ENCODE measurements at places on chromosomes 11 and 22.
A peak's percentile ranks its signal among the peaks of the same experiment; 100 is the strongest.

- DNase-seq = no peak
Measured at GRCh38 chr11:69892237-69892985, 73.2 kb upstream of the FGF3 start.

GRCh38 chr11:103067118-103067517 is 24.8 kb downstream of the DCUN1D5 start:
- no peak for DNase-seq

- no peak for DNase-seq
Measured at GRCh38 chr11:118415739-118416068, 14.3 kb downstream of the ATP5MG start.

DNA sequence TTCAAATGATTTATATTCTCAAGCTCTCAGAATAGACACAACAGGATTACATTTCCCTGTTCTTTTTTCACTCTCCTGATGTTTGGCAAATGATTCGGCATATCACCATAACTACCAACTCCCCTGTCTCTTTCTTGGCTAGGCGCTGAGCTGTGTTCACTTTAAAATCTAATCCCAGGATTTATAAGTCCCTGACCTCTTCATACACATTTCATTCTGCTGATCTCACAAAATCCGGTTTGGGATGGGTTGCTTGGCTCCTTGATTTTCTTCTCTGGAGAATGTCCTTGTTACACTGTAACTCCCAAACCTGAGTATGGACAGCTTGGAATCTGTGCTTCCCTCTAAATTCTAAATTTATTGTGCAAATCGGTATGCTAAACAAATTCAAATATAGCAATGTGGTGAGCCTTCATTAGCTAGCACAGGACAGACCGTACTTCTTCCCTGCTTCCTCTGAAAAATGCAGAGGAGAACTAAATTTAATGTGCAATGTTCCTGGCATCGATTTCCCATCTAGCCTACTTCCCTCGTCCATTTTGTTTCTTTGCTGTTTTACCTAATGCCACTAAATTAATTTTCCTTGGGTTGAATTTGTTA is 858.5 kb upstream of the FAT3 start:
- no peak for DNase-seq

DNA sequence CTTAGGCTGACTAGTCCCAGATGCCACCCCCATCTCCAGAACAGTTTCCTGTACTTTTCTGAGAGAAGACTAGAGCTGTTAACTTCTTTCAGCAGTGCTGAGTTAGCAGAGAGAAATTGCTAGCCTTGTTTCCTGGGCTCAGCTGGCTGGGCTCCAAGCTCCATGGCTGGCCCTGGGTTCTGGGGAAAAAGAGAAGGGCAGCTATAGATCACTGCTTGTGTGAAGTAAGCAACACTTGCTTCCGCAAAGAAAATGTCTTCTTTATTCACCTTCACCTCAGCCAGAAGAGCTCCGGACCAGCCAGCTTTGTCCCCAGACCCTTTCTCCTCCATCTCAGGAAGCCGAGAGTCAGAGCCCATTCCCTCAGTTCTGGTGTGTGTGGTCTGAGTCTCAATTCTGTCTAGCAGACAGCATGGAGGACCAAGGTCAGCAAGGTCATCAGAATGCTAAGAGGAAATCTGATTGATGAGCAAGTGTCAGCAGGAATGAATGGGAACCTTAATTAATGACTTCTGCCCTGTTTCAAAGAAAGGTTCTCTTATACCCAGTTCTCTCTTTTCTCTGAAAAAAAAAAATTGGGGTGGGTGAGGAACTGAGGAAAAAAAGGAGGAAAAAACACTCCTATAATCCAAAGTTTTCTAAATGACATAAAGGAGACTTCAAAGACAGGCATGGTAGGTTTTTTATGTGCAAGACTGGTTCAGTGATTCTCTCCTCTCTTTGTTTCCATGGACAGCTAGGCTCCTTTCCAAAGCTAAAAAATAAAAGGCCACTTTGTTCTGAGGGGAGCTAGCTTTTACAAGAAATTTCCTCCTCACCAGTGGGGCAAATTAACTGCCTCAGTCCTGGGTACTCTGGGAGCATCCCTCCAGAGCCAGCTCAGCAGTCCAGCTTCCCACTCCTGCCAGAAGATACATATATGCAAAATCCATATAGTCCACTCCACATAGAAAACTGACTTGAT is 63.6 kb upstream of the FAM181B start:
- DNase-seq = peak; percentile 15

DNA sequence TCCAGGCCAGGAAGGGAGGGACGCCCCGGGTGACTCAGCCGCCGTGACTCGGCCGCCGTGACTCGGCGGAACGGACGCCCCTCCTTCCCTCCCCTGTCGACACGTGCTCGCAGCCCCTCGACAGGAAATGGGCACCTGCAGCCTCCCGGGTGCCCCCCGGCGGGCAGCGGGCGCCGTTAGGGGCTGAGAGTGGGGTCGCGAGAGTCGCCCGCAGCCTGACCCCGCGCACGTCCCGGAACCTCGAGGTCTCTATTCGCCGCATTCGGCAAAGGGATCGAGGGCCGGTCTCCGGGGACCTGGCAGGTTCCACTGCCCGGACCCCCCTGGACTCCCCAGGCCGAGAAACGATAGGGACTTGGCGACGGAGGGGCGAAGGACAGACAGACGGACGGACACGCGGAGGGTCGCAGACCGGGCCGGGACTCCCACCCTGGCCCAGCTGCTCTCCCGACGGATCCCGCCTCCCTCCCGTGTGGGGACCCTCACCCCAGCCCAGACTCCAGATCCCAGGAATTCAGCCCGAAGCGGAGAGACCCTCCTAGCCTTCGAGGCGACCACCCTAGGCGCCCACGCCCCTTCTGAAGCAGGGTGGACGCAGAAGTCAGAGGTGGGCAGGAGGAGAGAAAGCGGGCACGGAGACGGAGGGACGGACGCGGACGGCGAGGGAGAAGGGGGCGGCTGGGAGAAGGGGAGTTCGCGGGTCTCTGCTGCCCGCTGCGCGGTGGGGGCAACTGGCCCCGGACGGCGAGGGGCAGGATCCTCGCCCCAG is 648 bp downstream of the FOSL1 start:
- no peak for DNase-seq

- DNase-seq = no peak
Measured at GRCh38 chr11:27297616-27298015, 65.4 kb downstream of the CCDC34 start.

DNA sequence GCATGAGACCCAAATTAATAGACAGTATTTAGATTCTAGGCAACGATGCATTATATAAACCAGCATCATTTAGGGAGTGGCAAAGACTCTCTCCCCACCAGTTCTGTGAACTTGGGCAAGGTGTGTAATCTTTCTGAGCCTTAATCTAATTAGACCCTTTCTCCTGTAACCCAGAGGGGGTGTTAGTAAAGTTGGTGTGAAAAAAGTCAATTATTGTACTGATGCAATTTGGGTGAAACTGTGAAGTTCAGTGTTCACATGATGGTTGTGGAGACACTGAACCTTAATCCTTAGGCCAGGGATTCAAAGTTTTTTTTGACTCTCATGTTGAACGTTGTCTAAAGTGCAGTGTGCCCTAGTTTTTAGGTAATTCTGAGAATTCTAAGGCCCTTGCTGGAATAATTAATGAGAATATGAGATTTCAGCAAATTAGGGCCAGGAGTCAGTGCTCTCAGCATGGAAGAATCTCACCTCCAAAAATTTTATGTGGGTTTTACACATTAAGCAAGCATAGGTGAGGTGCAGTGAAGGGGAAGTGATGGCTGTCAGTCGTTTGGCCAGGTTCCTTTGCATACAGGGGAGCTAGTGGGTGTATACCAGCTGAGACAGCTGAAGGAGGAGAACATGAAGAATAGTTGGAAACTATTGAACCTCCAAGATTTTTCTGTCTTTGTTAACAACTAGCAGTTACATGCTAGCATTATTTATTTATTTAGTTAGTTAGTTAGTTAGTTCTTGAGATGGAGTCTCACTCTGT is 94.2 kb downstream of the PTPRJ start:
- DNase-seq = no peak

DNA sequence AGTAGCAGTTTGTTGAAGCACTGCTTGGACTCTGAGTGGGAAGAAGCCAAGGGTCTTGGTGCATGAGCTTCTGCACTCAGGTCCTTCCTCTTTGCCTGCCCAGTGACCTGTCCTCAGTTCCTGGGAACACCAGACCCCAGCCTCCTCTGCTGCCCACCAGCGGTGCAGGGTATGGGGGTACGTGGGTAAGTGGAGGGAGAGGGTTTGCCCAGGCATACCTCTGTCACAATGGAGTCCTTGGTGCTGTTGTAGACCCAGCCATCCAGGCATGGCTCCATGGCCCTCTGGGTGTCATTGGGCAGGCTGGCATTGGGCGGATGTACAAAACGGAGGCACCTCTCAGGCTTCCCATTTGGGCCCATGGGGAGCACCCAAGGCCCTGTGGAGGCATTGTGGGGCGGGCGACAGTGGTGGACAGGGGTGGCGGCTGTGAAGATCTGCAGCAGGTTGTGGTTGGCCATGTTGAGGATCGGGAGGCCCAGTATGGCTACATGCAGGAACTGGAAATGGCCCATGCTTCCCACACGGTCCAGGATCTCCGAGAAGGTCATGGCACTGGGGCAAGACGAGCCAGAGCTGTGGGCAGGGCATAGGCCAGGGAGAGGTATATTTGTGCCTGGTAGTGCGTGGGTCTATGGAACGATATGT is 1.1 kb downstream of the SLC22A8 start:
- DNase-seq = no peak

- DNase-seq = no peak
Measured at GRCh38 chr11:12134236-12134585, 23.8 kb downstream of the MICAL2 start.

- DNase-seq = no peak
Measured at GRCh38 chr11:8309862-8310261, 46.2 kb upstream of the LMO1 start.

GRCh38 chr22:39279170-39279850 is 34.5 kb upstream of the PDGFB start:
- no peak for DNase-seq

DNA sequence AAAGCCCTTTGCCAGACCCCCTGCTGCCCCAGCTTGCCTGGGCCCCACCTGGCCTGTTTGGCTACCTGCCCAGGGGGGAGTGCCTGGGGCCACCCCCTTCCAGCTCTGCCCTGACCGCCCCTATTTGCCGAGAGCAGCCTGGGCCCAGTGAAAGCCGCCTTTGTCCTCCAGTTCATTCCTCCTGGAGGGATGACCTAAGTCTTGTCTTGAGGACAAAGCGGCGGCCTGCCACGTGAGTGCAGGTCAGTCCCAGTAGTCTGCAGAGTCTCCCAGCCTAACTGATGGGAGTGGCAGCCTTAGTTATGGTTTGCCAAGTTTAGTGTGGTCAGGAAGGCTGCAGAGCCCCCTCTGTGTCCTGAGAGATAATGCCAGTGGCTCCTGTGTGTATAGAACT is 115.9 kb upstream of the CRYBB3 start:
- DNase-seq = peak; percentile 11

DNA sequence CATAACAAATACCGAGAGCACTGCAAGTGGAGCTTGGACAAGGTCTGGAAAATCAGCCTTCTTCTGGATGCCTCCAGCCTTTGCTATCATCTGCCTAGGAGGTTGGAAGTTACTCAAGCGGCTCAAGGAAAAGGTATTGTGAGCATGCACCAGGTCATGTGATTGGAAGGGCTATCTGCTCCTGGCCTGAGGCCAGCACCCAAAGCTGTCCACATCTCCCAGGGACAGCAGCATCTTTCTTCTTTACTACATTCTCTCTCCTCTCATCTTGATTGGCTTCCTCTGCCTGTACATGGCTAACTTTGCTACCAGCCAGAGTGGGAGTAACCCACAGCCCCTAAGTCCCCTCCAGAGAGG is 44.2 kb upstream of the AMPD3 start:
- no peak for DNase-seq

GRCh38 chr11:35525501-35526175 is at the start of gene PAMR1:
PAMR1 (minus strand) TSS chr11:35525616; CDS start chr11:35525585, 31 bp downstream.
- DNase-seq = no peak

DNA sequence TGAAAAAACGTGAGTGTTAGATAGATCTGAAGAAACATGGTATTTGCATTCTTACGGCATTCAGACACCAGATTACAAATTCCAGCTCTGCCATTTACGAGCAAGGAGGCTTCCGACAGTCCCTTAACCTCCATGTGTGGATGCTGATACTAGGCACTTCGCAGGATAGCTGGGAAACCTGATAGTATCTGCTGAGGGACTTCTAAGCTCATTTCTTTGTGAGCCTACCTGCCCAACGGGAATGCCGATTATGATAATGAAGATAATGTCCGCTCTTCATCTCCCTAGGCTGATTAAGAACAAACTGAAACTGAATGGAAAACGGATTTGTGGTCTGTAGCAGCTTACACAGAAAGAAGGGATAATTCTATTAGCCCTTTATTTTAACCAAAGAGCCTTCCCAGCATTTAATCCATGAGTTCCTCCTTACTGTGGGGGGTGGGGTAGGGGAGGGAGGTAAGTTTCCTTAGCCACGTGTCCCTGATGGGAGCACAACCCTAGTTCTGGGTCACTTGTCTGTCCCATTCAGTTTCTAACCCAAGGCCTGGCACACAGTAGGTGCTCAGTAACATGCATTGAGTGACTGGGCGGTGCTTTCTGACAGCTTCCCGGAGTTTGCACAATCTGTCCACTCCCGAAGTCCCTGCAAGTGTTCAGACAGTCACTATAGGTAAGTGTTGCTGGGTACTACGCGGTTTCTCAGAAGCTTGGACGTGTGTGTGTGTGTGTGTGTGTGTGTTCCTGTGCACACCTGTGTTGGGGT is 39.2 kb downstream of the CD6 start:
- DNase-seq = no peak

DNA sequence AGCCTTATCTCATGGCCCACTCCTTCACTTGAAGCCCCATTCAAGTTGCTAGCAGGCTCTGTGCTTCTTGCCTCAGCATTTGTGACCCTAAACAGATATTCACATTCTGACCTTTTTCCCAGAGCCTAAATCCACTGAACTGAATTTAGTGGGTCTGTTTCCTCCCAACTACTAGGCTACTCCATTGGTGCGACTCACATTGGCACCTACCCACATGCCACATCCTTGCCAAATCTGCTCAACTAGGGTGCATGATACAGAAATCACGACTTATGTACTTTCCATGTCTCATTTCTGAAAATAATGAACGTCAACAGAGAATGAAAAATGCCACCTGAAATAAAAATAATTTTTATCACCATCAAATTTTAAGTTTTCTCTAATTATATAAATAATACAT is 8.4 kb upstream of the MMP12 start:
- DNase-seq = no peak

DNA sequence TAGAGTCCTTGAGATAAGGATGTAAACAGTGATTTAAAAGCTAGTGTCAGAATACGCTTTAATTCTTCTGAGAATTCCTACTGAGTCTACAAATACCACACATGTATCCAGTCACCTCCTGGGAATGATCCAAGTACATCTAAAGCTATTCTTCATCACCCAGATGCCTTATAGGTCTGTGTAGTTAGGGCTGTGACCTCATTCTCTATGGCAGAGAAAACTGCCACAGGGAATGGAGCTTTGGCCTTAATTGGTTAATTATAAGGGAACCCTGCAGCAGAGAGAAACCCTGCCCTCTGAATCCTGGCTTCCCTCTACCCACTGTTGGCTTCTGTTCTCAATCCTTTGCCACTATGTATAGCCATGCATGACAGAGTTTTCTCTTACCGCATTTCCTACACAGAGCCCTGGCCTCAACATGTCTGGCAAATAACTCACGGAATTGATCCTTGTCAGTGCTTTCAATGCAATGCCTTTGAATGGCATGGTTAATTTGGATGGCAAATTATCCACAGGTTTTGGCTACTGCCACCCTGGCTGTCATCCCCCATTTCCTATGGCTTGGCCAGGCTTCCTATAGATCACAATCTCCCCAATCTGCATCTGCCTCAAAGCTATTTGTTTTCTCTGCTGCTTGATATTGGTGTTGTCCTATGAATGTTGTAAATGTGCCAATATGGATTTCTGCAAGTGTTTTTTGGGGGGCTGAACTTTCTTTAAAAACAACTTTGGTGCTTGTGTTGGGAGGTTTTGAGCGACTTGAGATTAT is 2.9 kb downstream of the DIXDC1 start:
- DNase-seq = no peak

- no peak for DNase-seq
Measured at GRCh38 chr11:108927791-108928545, 263.1 kb downstream of the DDX10 start.

All from amygdala (tissue), 56 donors.